ENCODE measurements at places on chromosomes 12 and 14. TPM values are rescaled to one million over a fixed set of nuclear protein-coding genes. Genes with fewer than 3 reads are reported as not detected.

- DNase-seq, result no peak
These were observed 1.6 kb upstream of the INF2 start for GRCh38 chr14:104687601-104688504.

GRCh38 chr12:3468329-3468728, 22.7 kb upstream of the PRMT8 start:
- no peak for DNase-seq

DNA sequence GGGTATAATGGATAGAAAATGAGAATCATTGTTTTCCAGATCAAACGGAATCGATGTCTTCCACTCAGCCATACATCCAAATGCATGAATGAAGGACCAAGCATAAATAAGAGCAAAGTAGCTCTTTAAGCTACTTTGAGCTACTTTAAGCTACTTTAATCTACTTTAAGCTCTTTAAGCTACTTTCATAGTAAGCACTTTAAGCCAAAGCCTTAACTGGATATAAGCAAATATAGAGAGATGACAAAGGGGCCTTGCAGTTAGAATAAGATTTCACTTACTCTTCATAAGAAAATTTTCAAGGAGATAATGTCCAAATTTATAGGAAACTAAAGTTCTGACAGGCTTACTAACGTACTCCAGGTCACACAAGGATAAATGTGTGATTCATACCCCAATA, 355.6 kb upstream of the KITLG start:
- no peak for DNase-seq

DNA sequence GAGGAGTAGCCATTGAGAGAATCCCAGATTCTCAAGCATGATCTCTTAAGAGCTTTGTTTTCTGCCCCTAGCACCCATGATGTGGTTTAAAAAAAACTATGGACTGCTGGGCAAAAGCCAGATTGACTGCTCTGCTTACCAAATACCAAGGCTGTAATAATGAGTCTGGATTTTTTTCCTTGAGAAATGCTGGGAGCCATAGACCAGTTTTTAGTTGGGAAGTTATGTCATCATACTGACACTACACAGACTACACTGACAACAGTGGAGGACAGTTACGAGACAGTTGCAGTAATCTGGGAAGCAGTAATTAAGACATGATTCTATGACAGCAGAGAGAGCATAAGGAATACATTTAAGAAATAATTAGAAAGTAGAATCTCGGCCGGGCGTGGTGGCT, 35.8 kb downstream of the SPATA7 start:
- DNase-seq, result no peak

- no peak for DNase-seq
These were observed 104.4 kb downstream of the DAD1 start for GRCh38 chr14:22484632-22485031.

- no peak for DNase-seq
These were observed 7.3 kb upstream of the FGF23 start for GRCh38 chr12:4386801-4387200.

DNA sequence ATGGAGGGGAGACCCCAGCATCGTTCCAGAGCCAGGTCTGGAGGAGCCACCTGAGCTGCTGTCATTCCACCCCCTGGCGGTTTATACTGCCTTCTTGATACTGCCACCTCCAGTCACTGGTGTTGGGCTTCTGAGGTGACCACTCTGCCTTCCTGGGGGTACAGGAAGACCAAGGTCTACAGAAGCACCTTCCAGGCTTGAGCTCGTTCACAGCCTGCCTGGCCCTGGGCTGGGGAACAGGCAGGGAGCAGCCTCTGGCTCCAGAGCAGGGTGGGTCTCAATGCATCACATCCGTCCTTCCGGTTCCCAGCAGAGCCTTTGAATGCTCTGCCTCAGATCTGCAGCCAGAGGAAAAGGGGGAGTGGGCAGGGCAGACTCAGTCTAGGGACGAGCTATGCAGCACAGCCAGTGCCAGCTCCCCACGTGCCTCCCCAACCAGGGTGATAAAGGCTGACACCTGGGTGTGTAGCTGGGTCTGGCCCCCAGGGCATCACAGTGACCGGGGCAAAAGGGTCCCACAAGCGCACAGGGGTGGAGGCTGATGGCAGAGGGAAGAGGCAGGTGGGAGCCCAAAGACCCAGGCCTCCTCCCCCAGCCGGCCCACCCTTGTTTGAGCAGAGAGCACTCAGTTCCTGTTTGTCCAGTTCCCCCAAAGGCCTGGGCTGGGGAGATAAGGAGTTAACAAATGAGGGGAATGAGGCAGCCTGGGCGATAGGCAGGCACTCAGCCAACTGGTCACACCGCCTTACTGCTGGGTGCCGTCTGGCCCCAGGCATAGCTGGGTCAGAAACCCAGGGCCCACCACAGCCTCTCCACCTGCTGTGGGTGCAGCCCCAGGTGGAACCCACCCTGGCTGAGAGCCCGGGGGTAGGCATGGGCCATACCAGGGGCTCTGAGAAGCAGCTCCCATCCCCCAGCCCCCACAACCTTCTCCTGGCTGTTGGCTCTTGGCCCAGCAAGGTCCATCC, 17.1 kb downstream of the DEGS2 start:
- no peak for DNase-seq

GRCh38 chr12:110790301-110790700, 47.6 kb upstream of the PPP1CC start:
- DNase-seq, result no peak

Gene RNF34
- 63.7 TPM for total RNA-seq

Gene BLTP3B
- total RNA-seq, result 25.7 TPM

Gene IRF2BPL
- total RNA-seq, result 23.3 TPM
